ENCODE measurements at places on chromosomes 12 and 14.

- no peak for DNase-seq
Measured at GRCh38 chr12:25069224-25069623, 120.3 kb upstream of the BCAT1 start.

DNA sequence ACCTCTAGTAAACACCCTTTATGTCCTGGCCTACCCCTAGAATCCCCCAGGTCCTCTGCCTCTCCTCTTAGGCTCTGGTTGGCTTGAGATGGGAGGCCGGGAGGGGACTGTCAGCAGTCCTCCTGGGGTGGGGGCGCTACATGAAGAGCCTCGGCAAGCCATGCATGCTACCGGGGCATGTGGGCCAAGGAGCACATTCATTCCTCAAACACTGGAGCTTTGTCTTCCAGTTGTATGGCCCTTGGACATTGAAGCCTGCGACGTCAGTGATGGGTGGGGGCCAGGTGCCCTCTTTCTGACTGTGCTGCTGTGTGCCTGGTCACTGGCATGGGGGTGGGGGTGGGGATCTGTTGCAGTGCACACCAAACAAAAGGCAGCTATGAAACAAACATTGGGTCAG is 15.8 kb upstream of the CELA1 start:
- DNase-seq = no peak

GRCh38 chr12:67154901-67155300 is 114.3 kb upstream of the CAND1 start:
- no peak for DNase-seq

DNA sequence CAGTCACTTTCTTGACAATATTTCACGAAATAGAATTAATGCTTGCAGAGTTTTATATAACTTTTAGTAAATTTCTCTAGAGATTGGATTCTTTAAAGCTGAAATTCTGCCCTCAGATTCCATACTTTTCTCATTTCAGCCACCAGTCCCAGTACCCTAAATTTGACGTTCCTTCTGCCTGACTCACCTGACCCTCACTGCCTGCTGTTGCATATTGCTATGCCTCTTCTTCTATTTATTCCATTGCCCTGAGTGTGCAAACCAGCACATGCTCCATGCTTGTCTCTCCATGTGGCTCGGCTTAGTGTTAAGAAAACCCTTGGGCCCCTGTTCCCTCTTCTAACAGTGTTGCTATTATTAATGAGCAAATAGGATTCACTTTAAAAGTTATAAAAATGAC is 533.3 kb downstream of the LRFN5 start:
- peak; percentile 2 for DNase-seq

DNA sequence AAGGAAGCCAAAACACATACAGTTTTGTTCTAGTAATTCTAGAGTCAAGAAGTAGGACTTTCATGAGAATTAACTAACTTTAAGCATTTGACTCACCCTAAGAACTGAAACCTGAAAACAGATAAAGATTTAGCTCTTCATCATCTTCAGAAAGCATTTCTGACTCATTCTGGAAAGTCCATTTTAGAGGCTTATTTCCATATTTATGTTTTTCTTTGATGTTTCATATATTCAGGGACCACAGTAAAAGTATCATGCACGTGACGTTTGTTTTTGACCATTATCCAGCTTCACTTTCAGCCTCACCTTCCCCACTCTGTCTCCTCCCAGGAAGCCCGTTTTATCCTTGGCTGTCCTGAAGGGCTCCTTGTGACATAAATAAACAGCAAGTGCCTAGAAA is 79.2 kb downstream of the MDGA2 start:
- no peak for DNase-seq

GRCh38 chr12:75795125-75795524 is 236.5 kb downstream of the PHLDA1 start:
- DNase-seq = no peak

- DNase-seq = no peak
Measured at GRCh38 chr12:77047341-77048109, 17.8 kb downstream of the E2F7 start.

- DNase-seq = no peak
Measured at GRCh38 chr12:76764856-76765255, 941 bp downstream of the ZDHHC17 start.

GRCh38 chr14:100109594-100109955 is 44.4 kb downstream of the EVL start:
- no peak for DNase-seq

GRCh38 chr12:52903855-52904508 is 894 bp downstream of the KRT8 start:
- DNase-seq = no peak

GRCh38 chr12:107304588-107305532 is 211.5 kb upstream of the CRY1 start:
- no peak for DNase-seq

GRCh38 chr12:75690296-75690955 is 179.0 kb upstream of the KRR1 start:
- DNase-seq = peak; percentile 40

- DNase-seq = no peak
Measured at GRCh38 chr12:122878780-122879612, 16.9 kb downstream of the VPS37B start.

DNA sequence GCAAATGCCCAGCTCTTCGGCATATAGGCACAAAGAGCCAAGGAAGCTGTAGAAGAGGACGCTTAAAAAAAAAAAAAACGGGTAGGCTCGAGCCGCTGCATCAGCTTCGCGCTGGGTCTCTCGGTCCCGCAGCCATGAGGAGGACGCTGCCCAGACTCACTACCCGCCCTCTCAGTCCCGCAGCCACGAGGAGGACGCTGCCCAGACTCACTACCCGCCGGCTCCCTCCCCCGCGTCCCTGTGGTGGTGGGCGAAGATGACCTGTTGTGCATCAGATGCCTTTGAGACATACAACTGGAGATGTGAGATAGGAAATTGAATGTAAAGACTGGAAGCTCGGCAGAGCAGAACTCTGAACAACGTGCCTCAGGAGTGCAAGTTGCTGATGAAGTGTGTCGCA is 11.4 kb upstream of the SPSB2 start:
- no peak for DNase-seq

DNA sequence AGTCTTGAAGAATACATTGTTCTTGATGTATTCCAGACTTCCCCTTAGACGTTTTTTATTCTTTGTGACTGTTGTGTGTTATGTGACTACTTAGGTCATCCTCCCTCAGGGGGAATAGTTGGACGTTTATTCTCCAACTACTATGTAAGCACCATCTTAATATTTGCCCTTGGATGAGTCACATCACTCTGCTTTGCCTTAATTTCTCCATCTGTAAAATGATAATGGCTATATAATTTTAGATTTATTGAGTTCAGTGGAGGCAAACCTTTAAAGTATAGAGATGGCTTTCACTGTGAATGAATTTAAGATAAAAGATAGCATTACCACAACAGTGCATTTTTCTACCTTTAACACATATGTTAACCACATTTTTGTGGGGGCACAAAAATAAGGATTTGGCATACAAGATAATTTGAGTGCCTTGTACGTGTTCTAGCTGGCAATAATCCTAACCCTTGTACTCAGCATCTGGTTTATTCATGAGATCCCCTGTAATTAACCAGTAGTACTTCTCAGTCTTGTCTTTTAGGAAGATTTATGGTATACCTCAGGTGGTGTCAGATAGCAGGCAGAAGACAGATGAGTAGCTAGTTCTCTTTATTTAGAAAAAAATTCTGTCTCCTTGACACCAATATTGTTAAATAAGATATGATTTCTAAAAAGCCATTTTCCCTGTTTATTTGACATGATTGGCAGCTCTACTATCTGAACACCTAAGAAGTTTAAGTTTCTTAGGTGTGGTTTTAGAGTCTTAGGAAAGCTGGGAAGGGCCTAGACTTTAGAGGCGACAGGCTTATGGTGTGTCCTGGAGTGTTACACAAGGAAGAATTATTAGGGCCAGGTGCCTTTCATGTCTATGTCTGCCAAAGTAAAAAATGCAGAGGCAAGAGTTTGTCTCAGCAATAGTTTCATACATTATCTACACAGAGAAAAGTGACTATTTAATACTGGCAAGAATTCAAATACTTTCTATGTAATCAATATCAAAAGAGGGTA is 152.3 kb downstream of the RAD51B start:
- no peak for DNase-seq

- no peak for DNase-seq
Measured at GRCh38 chr12:124823272-124823970, 40.2 kb downstream of the SCARB1 start.

DNA sequence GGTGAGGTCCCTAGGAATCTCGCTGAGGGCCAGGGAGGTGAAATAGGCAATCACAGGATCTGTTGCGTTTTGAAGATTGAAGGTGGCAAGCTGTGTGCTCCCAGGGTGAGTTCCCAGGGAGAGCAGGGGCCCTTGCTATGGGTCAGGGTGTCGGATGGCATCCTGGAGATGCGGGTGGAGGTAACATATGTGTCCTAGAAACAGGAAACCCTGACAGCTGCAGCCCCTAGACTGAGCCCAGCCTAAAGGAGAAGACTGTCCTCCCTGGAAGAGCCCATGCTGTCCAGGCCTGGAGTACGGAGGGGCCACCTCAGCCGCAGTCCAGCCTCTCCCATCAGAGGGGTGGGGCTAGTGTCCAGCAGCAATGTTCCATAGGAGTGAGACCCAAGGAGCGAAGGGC is 194.2 kb downstream of the NTF3 start:
- DNase-seq = no peak

- DNase-seq = no peak
Measured at GRCh38 chr12:14927267-14927666, 11.1 kb downstream of the ERP27 start.

DNA sequence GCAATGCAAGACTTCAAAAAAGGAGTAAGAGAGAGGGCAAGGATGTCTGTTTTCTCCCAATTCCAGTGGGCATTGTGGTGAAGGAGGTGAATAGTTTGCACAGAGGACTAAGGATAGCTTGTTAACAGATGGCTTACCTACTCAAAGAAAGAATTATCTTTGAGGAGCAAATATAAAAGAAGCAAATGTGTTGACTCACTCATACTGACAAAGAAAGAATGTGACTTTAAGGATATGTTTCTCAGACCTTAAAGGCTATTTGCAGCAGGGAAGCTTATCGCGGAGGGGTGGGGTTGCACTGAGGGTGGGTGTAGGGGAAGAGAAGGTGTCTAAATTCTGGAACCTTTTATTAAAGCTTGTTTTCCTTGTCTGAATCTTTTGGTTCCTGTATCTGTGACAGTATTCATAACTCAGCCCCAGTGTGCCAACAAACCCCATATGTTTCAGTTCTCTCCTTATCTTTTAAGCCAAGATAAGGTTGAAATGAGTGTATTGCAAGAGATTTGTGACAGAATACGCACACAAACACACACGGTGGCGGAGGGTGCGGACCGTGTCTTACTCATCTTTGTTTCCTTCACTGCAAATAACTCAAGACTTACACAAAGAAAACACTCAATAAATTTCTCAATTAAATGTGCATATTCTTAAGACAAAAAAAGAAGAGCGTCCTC is 146.4 kb upstream of the ARID2 start:
- no peak for DNase-seq

DNA sequence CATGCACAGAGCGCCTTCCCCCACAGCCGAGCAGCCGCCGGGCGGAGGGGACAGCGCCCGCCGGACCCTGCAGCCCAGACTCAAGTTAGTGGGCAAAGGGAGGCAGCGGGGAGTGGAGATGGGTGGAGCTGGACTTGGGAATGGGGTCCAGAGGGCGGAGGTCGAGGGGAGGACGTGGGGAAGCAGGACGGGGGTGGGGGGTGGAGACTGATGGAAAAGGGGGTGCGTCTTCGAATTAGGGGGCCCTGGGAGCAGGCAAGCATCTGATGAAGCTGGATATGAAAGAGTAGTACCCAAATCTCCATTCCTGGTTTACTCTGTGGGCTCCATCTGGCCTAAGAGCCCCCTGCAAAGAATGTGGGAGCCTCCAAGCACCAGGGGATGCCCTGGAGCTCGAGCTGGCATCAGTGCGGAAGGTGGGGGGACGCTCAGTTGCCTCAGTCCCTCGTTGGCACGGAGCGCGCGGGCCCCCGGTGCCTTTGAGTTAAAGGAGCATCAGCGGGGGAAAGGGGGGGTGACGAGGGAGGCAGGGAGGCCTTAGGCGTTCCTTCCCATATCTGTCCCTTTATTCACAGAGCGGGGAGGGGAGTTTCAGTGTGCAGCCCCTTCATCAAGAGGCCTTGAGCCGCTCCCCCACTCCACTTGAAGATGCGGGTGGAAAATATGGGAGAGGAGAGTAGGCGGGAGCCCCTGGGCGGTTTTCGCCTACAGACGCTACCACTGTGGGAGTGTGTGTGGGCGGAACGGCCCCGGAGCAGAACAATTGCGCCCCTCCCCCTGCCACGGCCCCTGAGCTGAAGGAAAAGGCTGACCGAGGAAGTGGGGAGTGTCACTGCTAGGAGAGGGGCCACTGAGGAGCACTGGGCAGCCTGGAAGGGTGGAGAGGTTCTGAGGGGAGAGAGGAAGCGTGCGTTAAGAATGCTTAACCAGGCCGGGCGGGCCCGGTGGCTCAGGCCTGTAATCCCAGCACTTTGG is 644 bp downstream of the NAB2 start:
- no peak for DNase-seq

- DNase-seq = no peak
Measured at GRCh38 chr14:74415115-74415437, 10.9 kb downstream of the SYNDIG1L start.

DNA sequence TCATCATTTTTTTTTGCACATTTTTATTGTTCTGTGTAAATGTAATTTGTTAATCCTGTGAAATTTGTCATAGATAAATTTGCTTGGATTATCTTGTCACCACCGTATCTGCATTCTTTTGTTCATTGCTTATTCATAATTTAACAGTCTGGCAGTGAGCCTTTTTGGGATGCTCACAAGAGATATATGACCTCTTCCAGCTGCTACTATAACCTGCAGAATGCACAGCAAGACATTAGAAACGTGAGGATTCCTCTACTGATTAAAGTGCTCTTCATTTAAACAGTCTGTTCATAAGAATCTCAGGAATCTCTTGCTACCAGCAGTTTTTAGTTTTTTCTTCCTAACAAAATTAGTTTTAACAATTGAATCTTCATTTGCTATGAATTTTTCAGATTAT is 9.1 kb downstream of the NPAS3 start:
- DNase-seq = no peak

DNA sequence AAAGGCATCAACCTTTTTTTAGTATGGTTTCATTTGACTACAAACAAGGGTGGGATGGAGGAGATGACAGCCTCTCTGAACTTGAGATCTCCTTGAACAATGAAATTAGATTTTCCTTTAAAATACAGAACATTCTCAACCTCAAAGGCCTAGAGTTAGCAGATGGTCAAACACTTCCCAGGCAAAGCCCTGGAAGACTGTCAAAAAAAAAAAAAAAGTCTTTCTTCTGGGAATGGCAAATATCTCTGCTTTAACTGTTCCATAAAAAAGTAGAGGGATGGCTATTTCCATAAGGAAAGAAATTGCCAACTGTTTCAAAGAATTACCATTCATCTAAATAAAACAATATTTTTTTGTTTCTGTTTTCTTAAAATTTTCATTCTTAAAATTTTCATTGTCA is 870.8 kb downstream of the GALC start:
- no peak for DNase-seq

- DNase-seq = no peak
Measured at GRCh38 chr12:107635139-107635538, 50.5 kb upstream of the PWP1 start.

GRCh38 chr14:36580141-36580855 is 2.1 kb downstream of the NKX2-8 start:
- DNase-seq = no peak

Measured in H54 (cell line).